ENCODE measurements at places on chromosomes 6 and 20.

DNA sequence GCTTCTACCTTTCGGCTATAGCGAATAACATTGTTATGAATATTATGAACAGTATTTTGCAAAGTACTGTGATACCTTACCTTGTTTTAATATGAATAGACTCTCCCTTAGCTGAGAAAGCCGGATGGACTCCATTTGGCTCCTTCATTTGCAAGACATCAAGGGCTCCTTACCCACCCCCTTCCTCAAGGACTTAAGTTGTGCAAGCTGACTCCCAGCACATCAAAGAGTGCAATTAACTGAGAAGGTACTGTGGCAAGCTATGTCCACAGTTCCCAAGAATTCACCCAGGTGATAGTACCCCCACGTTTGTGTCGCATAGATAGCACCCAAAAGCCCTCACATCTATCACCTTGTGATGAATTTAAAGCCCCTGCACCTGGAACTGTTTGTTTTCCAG, 11.2 kb downstream of the CST5 start:
- no peak for DNase-seq

DNA sequence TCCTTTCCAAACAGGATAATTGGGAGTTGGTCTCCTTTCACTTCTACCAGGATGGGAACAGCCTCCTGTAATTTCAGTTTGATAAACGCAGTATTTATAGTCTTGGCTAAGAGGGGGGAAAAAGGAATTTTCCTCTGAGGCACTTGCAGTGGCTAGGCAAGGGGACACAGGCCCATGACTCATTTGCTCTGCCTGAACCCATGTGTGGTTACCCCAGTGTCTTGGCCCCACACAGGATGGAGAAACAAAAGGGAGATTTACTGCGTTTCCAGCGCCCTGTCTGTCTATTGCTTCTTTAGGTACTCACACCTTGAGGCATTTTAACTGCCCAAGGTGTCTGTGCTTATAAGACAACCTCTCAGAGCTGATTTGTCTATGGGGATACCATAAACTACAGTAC, 74.8 kb upstream of the NEDD9 start:
- DNase-seq, result no peak

GRCh38 chr20:38132156-38132909, 32.7 kb downstream of the TGM2 start:
- DNase-seq, result no peak

DNA sequence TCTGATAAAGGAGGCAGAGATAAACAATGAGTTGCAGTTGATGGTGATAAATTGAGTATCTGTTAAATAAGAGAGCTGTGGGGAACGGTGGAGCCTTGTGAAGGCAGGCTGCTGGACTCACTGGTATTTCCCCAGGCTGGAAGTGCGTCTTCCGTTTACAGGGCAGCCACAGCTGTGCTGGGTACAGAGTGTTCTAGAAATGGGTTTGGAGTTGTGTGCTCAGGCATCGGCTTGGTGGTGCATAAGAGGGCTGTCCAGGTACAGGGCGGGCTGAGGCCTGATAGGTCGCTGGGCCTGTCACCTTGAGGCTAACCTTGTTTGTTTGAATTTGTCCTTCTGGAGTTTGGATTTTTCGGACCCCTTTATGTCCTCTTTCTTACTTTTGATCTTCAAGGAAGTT, 39.3 kb downstream of the ARID1B start:
- DNase-seq, result no peak

GRCh38 chr20:1674990-1675780, 17.6 kb upstream of the SIRPG start:
- DNase-seq, result no peak

GRCh38 chr20:24933266-24933908, 15.7 kb upstream of the CST7 start:
- no peak for DNase-seq

Measured in activated CD8-positive, alpha-beta memory T cell treated with anti-CD3 and anti-CD28 coated beads, Interleukin-2, amount 50 U/mL, for 4 hours (primary cell).